ENCODE measurements at places on chromosomes 7 and 10. TPM values are rescaled to one million over a fixed set of nuclear protein-coding genes. Genes with fewer than 3 reads are reported as not detected.
A peak's percentile ranks its signal among the peaks of the same experiment; 100 is the strongest.

GRCh38 chr7:94481279-94481678 is 28.3 kb upstream of the CASD1 start:
- H3K27ac ChIP-seq = no peak overlapping the region
- no peaks in the 10 kb centered on the region for H3K36me3 ChIP-seq
- no peaks in the 10 kb centered on the region for H3K4me1 ChIP-seq
- DNase-seq = no peak
- no peak overlapping the region for H3K4me3 ChIP-seq
- peaks cover 3% of the 10 kb centered on the region for H3K27me3 ChIP-seq

SEMA4G gene
- total RNA-seq = 46.9 TPM

- no peaks in the 10 kb centered on the region for H3K4me1 ChIP-seq
- no peaks in the 10 kb centered on the region for H3K36me3 ChIP-seq
- H3K27ac ChIP-seq = peak overlapping the region; percentile 22
- H3K4me3 ChIP-seq = no peak overlapping the region
Measured at GRCh38 chr7:6026011-6026819, 5.0 kb upstream of the ANKRD61 start.

TEX47 gene
- total RNA-seq = not detected

CDK14 gene
- 96.5 TPM for total RNA-seq

CYP2C9 gene
- total RNA-seq = not detected

GRCh38 chr7:100895956-100896731 is 456 bp upstream of the ACHE start:
- H3K4me1 ChIP-seq = peaks cover 11% of the 10 kb centered on the region
- peaks cover 14% of the 10 kb centered on the region for H3K27me3 ChIP-seq
- H3K36me3 ChIP-seq = peaks cover 5% of the 10 kb centered on the region
- DNase-seq = peak; percentile 73
- peak overlapping the region; percentile 96 for H3K4me3 ChIP-seq

ASAH2 gene
- 11.3 TPM for total RNA-seq

GSTK1 gene
- 48.6 TPM for total RNA-seq

OR13A1 gene
- total RNA-seq = 0.44 TPM

DNA sequence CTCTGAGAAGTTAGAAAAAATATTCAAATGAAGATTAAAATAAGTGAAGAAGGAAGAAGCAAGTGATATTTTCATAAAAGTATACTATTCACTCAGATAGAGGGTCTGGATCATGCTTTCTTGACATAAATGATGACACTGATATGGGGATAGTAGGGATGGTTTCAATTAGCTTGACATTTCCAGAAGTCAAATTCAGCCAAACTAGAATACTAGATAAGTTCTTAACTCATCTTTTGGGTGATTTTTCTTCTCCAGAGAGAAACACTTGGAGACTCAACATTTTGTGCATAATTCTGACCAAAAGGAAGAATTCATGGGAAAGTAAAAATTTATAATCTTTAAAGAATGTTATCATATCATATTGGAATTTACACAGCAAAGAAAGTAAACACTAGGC is 152.0 kb upstream of the LRGUK start:
- H3K27ac ChIP-seq = no peak overlapping the region
- no peak overlapping the region for H3K4me3 ChIP-seq
- DNase-seq = no peak

DNA sequence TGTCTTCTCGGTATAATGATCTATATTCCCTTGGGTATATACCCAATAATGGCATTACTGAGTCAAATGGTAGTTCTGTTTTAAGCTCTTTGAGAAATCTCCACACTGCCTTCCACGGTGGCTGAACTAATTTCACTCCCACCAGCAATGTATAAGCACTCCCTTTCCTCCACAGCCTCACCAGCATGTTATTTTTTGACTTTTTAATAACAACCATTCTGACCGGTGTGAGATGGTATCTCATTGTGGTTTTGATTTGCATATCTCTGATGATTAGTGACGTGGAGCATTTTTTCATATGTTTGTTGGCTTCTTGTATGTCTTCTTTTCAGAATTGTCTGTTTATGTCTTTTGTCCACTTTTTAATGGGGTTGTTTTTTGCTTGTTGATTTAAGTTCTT is 33.6 kb downstream of the KIAA1217 start:
- no peak for DNase-seq
- H3K36me3 ChIP-seq = no peaks in the 10 kb centered on the region
- peaks cover 3% of the 10 kb centered on the region for H3K4me1 ChIP-seq
- no peak overlapping the region for H3K27ac ChIP-seq

FAM25G gene
- total RNA-seq = not detected

GRCh38 chr7:114302858-114303257 is 111.8 kb upstream of the FOXP2 start:
- H3K27ac ChIP-seq = no peak overlapping the region
- no peak for DNase-seq
- no peaks in the 10 kb centered on the region for H3K27me3 ChIP-seq

BEND7 gene
- total RNA-seq = 3.1 TPM
